Activated CD8-positive, alpha-beta T cell treated with anti-CD3 and anti-CD28 coated beads for 36 hours (primary cell): ENCODE measurements at places on chromosomes 3 and 15.
A peak's percentile ranks its signal among the peaks of the same experiment; 100 is the strongest.

DNA sequence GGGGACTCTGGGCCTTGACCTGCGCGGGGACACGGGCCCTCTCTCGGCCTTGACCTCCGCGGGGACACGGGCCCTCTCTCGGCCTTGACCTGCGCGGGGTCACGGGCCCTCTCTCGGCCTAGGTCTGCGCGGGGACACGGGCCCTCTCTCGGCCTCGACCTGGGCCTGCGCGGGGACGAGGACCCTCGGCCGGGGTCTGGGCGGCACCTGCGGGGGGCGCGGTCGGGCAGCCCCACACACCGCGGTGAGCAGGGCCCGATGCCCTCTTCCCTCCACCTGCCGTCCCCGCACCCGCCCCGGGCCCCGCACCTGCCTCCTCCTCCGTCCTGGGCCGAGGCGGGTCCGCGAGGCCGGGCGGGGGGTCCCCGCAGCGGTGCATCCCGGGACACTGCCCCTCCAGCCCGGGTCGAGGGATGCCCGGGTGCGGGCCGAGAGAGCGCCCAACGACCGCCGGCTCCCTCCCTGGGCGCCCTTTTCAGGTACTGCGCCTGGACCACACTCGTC is 15.6 kb upstream of the CERS3 start:
- no peak for DNase-seq

GRCh38 chr3:61681636-61682035 is 120.3 kb downstream of the PTPRG start:
- no peak for DNase-seq

DNA sequence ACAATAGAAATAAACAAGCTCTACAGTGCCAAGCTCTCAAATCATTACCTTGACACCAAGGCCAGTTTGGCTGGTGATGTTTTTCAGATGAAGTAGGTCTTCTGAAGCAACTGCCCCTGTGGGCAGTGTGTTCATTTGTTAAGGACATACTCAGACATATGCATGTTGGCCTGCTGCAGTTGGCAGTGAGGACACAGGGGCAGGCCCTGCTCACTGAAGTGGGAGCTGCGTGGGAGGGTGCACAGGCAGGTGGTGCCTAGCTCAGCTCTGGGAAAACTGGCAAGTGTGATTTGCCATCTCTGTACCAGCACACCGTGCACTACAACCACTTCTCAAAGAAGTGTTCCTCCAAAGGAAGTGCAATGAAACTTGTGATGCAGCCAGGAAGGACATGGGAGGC is 28.5 kb upstream of the SNRK start:
- DNase-seq, result no peak

DNA sequence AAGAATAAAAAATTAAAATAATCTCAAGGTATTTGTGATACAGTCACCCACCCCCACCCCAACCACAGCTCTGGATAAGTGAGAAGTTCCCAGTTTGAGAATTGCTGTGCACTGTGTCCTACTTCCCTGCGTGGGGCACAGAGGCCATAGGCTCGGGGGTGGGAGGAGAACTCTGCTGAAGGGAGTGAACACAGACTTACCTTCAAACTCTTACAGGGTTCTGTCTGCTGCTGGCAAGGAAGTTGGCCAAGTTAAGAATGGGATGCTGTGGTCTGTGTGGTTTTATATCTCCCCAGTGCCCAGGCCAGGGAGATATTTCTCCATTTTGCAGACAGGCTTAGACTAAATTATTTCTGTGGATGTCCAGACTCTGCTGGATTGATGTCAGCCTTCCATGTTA is 37.6 kb downstream of the SPTSSB start:
- no peak for DNase-seq

DNA sequence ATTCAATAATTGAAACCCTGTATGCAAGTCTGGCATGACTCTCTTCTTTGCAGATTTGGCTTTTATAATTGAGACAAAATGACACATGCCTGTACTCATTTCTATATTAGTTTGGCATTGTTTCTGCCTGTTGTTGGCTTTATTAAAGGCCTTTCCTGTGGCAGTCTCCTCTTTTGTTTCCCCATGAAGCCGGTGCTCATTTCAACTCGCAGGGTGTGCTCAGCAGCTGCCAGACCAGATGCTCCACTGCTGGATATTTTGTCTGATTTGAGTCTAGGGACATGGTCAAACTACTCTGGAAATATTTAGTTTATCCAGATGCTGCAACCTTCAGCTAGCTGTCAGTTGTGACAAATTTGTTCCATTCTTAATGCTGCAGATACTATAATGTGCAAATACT is 445.3 kb downstream of the NAALADL2 start:
- no peak for DNase-seq

GRCh38 chr3:38626171-38626570 is 23.3 kb downstream of the SCN5A start:
- no peak for DNase-seq

DNA sequence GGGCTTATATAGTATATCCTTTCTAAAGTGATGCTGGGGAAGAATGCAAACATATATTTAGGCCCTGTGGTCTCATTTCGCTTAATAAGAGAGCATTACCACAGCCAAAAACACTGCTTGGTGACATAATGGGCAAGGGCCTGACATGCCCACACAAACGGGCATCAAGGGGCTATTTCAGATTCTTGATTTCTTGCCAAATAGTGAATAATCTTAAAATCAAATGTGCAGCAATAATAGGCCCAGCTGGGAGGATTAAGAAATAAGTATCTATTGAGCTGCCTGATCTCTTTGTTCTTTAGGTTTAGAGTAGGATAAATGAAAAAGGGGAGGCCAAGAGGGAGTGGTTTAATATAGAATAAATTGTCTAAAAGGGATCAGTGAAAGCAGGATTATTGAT is 241.0 kb upstream of the GBE1 start:
- DNase-seq, result no peak

DNA sequence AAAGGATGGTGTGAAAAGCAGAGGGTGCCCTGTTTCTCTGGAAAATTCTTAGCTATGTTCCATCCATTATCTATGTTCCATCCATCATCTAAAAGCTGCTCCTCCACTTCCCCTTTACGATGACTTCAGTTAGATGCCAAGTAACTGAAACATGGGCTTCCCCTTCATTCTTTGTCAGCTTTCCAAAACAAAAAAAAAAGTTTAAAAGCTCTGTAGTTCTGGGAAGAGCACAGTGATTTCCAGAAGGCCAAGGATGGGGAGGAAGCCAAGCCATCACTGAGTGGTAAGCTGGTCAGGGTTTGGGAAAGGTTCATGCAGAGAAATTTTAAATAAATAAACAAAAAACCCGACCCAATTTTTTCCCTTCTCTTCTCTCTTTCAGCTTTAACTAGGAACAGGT is 111.5 kb downstream of the CFAP44 start:
- DNase-seq, result no peak

- no peak for DNase-seq
Observed at GRCh38 chr15:84839714-84840113, 22.6 kb downstream of the ALPK3 start.

GRCh38 chr15:64233299-64233698 is 70.5 kb upstream of the PPIB start:
- DNase-seq, result no peak

GRCh38 chr15:39539973-39540558 is 40.8 kb upstream of the THBS1 start:
- DNase-seq, result no peak

DNA sequence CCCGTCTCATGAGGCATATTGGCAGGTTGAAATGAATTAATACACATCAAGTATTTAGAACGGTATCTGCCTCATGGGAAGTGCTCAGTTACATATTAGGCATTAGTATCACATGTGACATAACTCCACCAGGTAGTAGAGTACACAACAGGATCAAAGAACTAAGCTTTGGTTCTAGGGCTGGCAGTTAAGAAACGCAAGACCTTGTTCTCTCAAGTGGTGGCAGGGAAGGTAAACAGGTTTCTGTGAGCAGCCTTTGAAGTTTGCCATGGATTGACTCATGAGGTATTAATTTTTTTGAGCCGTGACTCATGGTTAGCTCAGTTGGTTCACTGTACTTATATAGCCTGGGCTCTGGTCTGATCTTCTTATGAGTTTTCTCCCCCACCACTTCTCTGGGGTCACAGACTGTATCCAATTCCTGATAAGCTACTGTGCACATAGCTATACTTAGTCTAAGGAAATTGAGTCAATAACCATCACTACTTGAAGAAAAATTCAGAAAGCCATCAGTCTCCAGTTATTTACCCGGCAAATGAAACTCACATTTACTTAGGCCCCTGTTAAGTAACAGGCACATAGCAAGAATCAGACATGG is 155.6 kb upstream of the STT3B start:
- peak; percentile 52 for DNase-seq

DNA sequence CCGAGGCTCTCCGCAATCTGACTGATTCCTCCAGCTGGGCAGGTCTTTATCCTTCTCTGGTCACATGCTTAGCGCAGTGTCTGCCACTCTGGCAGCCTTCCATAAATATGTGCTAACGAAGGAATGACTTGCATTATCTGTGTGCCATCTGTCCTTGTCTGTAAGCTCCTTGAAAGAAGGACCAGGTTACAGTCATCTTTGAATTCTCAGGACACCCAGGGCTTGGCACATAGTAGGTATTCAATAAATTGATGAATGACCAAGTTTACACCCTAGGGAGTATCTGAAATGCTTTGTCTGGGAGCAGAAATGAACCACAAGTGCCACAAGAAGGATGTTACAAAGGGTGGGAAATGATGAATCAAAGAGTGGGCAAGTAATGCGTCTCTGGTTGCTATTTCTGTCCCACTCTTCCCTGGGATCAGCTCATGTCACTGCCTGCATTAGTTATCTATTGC is 16.5 kb upstream of the FAM3D start:
- DNase-seq, result no peak

DNA sequence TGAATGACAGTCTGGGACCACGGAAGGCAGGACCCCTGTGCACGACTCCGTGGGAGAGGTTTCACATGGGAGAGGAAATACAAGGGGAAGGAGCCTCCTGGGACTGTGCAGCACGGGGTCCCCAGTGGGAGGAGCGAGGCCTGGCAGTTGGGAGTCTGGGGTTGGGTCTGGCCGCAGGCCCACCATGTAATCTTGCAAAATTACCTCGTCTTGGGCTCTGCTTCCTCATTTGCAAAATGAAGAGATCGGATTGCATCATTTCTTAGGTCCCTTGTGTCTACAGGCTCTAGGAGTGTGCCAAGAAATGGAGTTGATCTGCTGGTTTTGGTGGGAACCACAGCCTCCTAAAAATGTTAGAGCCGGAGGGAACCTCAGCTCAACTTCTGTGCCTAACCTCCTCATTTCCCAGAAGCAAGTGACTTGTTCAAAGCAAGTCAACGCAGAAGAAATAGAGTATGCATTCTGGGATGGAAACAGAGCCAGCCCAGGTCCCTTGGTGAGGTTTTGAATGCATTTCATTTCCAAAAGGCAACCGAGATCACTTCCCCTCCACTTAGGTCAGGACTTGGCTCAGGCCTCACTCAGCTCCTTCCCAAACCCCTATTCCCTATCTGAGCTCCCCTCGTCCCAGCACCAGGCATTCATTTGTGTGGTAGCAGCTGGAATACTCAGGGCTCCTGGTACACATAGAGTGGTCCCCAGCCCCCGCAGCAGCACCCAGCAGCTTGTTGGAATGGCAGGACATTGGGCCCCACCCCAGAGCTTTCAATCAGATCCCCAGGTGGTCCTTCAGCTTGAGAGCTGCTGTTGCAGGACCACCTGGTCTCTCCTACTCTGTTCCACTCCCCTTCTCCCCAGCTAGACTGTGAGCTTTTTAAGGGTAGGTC is 267.7 kb downstream of the XXYLT1 start:
- DNase-seq, result no peak

DNA sequence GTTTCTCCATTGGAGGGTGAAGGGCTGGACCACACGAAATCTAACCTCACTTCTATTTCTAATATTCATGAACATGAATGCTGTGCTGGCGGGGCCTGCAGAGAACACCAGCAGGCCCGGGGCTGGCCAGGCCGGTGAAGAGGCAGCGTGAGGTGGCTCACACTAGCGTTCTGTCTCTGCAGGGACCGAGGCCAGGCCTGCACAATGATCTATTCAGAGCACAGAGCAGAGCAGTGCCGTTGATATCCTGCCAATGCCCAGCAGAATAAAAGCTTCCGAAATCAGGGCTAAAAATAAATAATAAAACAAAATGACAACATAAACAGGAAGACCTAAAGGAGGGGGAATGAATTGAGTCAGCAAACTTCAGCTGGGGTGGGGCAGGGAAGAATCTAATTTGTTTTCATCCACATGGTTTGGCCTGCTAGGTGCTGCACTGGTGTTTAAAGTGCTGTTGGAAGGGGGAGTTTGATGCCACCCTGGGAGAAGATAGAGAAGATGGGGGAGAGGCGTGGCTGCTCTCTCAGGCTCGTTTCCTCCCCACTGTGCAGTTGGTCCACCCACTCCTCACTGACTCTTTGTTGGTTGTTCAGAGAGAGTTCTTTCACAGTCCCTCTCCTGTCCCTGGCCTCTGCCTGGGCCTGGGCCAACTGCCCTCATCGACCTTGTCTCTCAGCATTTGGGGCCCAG is 837.1 kb downstream of the AGBL1 start:
- DNase-seq, result no peak

- peak; percentile 86 for DNase-seq
Observed at GRCh38 chr15:69757186-69757585, 304.6 kb downstream of the RPLP1 start.

- DNase-seq, result no peak
Observed at GRCh38 chr15:74252721-74253120, 16.6 kb downstream of the CCDC33 start.

GRCh38 chr3:45109771-45110508 is 36.2 kb downstream of the CDCP1 start:
- peak; percentile 48 for DNase-seq

DNA sequence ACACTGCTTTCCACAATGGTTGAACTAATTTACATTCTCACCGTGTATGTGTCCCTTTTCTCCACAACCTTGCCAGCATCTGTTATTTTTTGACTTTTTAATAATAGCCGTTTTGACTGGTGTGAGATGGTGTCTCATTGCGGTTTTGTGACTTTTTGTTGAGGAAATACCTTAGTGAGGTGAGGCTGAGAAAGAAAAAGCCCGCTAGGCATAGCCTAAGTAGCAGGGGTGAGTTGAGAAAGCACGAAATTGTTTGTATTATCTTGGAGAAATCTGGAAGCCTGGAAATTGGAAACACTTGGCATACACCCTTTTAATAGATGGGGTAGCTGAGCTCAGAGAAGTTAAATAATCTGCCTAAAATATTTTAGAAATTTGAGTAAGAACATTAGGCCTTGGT is 61.5 kb upstream of the CFAP161 start:
- no peak for DNase-seq

GRCh38 chr3:117101697-117102096 is 392.1 kb downstream of the TUSC7 start:
- DNase-seq, result no peak

DNA sequence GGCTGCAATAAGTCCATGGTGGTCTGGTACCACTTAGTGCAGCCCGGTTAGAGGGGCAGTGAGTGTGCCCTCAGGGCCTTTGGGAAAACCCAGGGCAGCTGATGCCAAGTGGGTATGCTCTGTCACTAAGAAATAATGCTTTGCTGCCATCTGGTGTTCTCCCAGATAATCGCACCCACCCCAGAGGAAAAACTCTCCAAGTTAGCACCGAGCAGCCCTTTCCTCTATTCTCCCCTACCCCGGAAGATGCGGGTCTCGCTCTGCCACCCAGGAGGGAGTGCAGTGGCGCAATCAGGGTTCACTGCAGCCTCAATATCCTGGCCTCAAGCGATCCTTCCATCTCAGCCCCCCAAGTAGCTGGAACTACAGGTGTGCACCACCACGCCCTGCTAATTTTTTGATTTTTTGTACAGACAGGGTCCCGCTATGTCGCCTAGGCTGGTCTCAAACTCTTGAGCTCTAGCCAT is 21.3 kb upstream of the DAPK2 start:
- peak; percentile 80 for DNase-seq

- DNase-seq, result no peak
Observed at GRCh38 chr15:49047456-49047855, 1.2 kb upstream of the SECISBP2L start.

GRCh38 chr15:91133511-91133910 is 33.5 kb downstream of the SV2B start:
- DNase-seq, result no peak

- no peak for DNase-seq
Observed at GRCh38 chr3:24937228-24937627, 442.6 kb upstream of the THRB start.
